ENCODE measurements at places on chromosomes 7 and 10.

GRCh38 chr10:88953662-88954061 lies 1.1 kb upstream of the ACTA2 start:
- DNase-seq = no peak

DNA sequence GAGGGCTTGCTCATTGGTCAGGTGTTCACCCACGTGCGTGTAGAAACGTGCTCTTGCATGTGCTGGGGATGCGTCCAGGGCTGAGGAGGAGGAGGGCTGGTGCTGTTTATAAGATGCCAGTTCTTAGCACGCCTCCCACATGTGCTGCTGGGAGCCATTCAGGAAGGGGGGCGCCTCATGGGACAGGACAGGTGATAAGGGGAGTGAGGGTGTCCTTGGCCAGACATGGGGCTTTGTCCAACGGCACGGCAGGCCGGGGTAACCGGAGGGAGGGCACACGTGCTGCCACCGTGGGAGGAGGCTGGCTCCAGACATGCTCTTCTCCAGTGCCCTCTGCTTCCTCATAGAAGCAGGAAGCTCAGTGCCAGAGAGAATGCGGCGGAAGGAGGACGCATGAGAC lies 150.0 kb downstream of the ZMYND11 start:
- no peak for DNase-seq

GRCh38 chr10:1662438-1663025 lies 74.8 kb downstream of the ADARB2 start:
- no peak for DNase-seq

GRCh38 chr10:8041992-8042720 lies 12.3 kb upstream of the GATA3 start:
- DNase-seq = no peak

DNA sequence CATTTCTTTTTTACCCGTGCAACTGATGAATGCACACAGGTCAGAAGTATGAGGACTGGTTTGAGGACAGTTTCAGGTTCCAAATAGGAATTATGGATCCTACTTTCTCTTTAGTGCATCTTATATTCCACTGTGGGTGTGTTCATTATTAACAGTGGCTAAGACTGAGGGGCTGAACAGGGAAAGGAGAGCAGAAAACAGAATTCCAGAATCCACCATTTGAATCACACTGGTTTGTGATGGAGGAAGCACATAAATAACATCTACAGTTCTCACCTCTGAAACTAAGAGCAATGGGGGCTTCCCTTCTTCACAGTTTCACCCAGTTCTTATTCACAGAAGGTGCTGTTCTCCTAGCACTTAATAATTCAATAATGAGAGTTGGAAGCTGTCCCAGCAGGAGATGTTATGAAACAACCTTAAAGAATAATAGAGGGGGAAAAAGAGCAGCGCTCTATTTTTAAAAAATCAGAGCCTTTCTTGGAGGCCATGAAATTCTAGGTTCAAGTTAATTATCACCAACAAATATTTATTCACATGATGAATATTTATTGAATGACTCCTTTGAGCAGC lies 205.1 kb downstream of the CREB5 start:
- no peak for DNase-seq

DNA sequence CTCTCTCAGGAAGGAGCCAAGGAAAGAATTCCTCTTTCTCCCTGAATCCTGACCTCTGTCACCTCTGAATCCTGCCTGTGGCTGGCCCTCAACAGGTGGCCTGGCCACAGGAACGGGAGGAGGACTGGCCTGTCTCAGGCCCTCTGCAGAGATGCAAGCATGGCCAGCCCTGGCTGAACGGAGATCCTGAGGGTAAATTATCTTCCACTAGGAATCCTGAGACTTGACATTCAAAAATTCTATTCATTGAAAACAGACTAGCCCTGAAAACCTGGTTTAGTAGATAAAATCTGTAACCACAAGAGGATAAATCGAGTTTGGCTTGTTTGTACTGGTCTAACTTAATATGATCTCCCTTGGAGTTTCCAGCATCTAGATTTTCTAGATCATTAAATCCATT lies 579.3 kb downstream of the LRMDA start:
- DNase-seq = peak; percentile 74

GRCh38 chr7:26097837-26098668 lies 53.9 kb upstream of the NFE2L3 start:
- no peak for DNase-seq

GRCh38 chr7:25854608-25855497 lies 297.1 kb upstream of the NFE2L3 start:
- peak; percentile 98 for DNase-seq

DNA sequence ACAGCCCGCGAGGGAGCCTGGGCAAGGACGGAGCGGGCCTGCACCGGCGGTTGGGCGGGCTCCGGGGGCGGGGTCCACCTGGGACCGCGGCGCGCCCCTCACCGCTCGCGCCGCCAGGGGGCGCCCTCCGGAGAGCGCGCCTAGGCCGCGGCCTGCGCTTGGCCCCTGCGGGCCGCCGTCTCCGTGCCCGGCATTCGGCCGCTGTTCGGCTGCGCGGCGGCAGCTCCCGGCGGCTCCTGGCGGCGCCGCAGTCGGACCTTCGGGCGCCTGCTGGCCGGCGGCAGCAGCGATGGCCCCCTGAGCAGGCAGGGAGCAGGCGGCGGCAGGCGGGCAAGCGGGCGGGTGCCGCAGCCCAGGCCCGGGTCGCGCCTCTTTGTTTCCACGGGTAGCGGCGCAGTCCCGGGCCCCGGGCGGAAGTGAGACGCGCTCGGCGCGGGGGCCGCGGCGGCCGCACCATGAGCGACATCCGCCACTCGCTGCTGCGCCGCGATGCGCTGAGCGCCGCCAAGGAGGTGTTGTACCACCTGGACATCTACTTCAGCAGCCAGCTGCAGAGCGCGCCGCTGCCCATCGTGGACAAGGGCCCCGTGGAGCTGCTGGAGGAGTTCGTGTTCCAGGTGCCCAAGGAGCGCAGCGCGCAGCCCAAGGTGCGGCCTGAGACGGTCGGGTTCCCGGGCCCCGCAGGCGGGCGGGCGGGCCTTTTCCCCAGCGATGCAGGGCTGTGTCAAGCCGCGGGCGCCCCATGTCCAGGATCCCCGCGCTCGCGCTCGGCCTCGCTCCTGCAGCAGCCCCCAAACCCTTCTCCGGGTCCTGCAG lies at the start of gene INTS15:
Gene INTS15 (plus strand): TSS at position 193 of the 816 bp plus-strand sequence. CDS start 263 bp downstream, at position 456.
- peak; percentile 85 for DNase-seq

DNA sequence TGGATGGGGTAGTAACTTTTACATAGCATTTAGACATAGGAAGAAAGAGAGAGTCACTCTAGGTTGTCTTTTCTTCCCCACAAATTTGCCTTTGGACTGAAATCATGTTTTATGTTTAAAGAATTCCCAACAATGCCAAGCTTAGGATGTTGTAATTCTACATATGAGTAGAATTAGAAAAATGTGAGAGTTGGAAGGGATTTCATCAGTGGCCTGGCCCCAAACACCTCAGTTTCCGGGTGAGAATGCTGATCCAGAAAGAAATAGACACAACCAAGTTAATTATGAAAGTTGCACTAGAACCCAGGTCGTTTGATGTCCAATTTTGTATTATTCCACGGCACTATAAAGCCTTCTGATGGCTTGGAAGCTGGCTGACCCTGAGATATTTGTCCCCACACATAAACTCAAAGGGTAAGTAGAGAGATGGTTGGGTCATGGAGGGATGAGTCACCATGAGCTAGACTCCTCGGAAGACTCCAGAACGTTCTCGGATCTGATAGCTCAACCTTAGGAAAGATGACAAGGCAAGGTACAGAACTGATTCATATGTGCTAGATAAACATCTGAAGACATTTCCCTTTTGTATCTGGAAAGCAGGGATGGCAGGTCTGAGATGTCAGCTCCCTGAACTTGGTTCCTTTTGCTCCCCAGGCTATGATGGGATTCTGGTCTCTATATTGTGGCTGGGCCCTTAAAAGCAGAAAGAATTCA lies 48.8 kb upstream of the SLC35B4 start:
- no peak for DNase-seq

DNA sequence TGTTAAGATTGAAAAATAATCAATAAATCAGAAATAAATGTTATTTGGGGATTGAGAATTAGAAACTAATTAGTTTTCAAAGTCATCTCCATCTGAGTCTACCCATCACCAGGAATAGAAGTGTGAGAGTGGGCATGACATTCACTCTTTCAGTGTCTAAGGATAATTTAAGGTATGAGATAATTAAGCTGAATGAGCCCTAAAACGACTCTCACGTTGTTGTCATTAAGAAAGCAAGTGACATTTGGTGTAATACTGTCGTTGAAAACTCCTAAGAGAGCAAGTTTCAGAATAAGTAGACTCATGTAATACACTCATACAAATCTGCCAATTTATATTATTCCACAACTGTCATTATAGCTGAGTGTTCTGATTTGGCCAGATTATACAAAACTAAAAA lies 7.1 kb downstream of the AGMO start:
- DNase-seq = no peak

DNA sequence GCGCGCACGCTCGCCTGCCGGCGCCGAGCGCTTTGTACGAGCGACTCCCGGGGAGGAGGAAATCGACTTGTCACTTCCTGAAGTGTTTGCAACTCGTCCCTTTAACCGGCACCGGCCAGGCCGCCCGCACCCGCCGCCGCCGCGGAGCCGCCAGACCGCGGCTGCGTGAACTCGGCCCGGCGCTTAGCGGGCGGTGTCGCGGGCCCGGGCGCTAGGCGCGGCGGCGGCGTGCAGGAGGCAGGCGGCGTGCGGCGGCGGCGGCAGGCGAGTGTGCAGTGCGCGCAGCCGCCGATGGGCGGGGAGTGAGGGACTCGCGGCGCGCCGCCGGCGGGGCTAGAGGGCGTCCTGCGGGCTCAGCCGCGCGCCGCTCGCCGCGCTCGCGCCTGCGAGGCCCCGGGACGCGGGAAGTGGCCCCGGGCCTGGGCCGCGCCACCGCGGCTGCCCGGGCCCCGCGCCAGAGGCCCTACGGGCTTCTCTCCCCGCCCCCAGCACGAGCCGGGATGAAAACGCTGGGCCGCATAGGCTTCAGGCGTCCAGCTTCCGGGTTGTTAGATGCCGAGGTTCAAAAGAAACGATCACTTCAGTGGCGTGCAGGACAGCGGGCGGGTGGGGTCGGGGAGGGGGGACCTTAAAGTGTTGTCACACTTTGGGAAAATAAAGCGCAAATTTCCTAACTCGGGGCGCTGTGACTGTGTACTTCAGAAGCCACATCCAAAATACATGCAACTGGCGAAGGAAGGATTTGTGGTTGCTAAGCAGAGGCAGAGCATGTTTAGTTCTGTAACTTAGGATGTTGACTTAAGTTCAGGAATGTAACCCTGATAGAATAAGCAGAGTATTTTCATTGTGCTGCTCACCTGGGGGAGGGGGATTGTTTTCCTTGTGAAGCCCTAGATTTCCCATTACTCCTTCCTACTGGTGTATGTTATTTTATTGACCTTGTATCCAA lies at the start of gene FAM53B:
Gene FAM53B (minus strand): TSS at position 277 of the 949 bp plus-strand sequence. CDS start 37,665 bp downstream, outside the sequence.
- peak; percentile 77 for DNase-seq

DNA sequence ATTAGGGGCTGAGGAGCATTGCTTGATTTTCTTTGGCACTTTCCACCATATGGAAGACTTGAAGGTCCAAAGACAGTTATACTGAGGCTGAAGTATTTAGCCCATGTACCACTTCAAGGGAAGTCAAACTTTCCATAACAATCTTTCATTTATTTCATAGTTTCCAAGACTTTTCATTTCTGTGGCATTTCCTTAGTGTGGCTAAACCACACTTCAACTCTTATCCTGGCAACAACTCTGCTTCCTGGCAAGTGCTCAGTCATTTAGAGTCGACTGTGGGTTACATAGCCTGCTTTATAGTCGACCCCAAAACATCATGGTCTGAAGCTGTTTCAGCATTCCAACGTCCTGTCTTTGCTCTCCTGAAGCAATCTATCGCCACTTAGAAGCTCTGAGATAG lies 343.0 kb upstream of the SEMA3D start:
- DNase-seq = no peak

GRCh38 chr10:23358357-23358756 lies 13.8 kb upstream of the C10orf67 start:
- DNase-seq = no peak

- no peak for DNase-seq
Observed at GRCh38 chr7:157739650-157740049, 402.8 kb downstream of the DNAJB6 start.

- no peak for DNase-seq
Observed at GRCh38 chr10:96288151-96288621, 16.0 kb upstream of the DNTT start.

- no peak for DNase-seq
Observed at GRCh38 chr10:33952692-33953360, 618.4 kb upstream of the NRP1 start.

- no peak for DNase-seq
Observed at GRCh38 chr10:114077347-114077746, 33.7 kb downstream of the ADRB1 start.

- DNase-seq = no peak
Observed at GRCh38 chr7:121334376-121334775, 5.6 kb downstream of the WNT16 start.

GRCh38 chr7:92609921-92610518 lies 19.8 kb upstream of the FAM133B start:
- DNase-seq = peak; percentile 70

GRCh38 chr7:139675127-139676125 lies 102.4 kb downstream of the HIPK2 start:
- no peak for DNase-seq

DNA sequence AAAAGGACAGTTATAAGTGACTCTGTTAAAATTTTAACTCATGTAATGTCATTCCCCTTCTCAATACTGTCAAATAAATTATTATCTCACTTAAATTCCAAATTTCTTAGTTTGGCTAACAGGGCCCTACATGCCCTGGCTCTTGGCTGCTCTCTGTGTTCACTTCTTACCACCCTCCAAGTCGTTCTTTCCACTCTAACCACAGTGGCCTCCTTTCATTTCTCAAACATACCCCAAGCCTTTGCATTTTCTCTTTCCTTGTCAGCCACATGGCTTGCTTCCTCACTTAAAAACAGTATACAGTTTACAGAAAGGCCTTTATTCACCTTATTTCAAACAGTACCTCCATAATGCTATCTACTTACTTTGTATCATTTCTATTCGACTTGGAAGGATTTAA lies 737.1 kb upstream of the ZWINT start:
- DNase-seq = no peak

GRCh38 chr10:132679217-132679595 lies 106.7 kb downstream of the NKX6-2 start:
- no peak for DNase-seq

- no peak for DNase-seq
Observed at GRCh38 chr10:7832060-7832459, 13.8 kb downstream of the TAF3 start.

- no peak for DNase-seq
Observed at GRCh38 chr10:34001087-34001580, 666.7 kb upstream of the NRP1 start.

DNA sequence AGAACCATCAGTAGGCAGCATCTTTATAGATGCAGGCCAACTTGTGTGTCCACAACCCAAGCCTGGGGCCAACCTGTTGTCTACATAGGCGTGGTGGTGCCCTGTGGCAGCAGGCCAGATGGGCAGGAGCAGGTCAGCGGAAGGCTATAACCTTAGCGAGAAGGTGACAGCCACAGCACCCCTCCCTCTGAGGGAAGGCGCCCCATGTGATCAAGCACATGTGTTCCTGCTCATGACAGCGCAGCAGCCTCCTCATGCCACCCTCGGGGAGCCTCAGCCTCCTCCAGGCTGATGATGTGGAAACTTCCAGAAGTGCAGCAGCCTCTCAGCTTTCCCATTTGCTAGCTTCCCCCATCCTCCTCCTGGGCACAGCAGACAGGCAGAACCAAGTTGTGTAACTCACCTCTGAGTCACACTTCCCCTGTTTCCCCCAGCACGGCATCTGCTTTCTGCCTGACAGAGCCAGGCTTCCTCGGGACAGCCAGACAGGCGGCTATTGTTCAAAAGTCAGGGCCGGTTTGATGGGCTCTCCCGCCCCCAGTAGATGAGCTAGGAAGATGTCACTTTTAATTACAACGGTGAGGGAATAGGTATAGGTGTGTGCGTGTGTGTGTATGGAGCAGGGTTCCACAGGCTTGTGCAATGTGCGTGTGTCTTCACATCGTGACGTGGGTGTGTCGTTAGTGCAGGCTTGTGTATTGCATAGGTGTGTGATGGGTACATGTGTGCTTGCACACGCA lies 312.0 kb upstream of the ZMIZ1 start:
- peak; percentile 30 for DNase-seq

All from T47D (cell line).